Inflammatory macrophage treated with lipopolysaccharide for 1 hour (primary cell): ENCODE measurements at places on chromosomes 12 and 14.
A peak's percentile ranks its signal among the peaks of the same experiment; 100 is the strongest.

DNA sequence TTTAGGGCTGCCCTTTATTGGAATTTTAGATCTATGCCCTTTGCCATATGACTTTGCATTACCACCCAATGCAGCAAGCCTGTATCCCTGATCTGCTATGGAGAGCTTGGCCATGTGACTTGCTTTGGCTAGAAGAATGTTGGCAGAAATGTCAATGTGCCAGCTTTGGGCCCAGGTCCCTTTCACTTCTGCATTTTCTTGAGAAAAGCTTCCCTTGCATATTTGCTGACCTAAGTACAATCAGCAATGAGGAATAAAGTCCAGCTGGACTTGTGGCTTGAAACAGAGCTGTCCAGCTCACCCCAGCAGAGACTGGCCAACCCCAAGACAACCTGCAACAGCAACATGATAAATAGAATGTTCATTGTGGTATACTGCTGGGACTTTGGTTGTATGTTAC, 135.9 kb downstream of the PAH start:
- no peak for DNase-seq

DNA sequence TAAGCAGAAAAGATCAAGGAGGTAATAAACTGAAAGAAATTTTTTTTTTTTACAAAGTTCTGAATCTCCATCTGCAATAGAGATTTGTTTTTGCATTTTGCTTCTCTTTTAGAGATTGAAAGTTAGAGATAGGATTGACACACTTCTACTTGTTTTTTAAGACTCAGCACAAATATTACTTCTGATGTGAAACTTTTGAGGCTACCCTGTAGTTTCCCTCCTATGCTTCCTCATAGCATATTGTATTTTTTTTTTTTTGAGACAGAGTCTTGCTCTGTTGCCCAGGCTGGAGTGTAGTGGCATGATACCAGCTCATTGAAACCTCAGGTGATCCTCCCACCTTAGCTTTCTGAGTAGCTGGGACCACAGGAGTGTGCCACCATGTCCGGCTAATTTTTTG, 32.1 kb upstream of the SGPP1 start:
- peak; percentile 22 for DNase-seq

DNA sequence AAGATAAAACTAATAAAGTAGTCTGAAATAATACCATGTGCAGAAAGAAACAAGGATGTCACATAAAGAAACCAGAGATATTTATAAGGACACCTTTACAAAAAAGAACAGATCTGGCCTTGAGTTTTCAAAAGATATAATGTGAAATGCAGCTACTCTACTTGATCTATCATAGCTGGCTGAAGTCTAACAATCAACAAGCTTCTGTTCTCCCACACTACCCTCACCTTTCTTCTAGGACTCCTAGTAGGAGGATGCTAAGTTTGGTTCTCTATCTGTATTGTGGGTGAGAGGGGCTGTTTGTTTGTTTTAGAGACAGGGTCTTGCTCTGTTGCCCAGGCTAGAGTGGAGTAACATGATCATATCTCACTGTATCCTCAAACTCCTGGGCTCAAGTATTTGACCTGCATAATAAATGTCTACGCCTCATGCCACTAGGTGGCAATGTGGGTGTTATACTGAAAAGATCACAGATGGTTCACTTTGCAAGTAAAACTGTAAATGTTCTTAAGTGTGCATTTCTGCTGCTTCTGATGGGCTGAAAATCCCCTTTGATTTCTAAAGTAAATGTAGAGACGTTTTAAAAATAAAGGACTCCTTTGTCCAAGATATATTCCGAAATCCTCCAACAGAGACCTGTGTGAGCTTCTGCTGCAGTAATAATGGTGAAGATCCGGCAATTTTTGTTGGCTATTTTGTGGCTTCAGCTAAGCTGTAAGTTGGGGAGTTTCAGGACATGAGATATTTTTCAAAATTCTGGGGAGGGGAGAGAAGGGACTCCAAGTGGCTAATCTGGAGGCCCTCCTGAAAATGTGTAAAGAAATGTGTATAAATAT, 269.3 kb downstream of the DAD1 start:
- peak; percentile 49 for DNase-seq

GRCh38 chr12:6631549-6631961, 4.2 kb downstream of the LPAR5 start:
- no peak for DNase-seq

DNA sequence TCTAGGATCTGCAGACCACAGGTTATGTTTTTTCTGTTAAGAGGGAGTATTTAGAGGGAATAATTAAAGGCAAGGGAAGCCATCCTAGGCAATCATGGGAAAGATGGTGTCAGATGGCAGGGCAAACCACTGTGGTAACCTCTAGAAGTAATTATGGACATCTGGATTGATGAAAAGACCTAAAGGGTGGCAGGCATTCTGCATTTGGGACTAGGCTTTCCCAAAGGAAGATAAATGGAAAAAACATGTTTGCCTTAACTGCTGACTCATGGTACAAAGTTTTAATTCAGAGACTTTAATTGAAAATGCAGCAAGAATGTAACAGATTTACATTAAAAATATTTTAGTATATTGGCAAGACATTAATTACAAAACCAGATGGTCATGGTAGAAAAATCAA, 88.1 kb downstream of the TMEM30B start:
- no peak for DNase-seq

- no peak for DNase-seq
Measured at GRCh38 chr12:113808095-113808951, 157.8 kb downstream of the RBM19 start.

GRCh38 chr12:15830538-15830937, 41.4 kb upstream of the EPS8 start:
- DNase-seq: no peak

DNA sequence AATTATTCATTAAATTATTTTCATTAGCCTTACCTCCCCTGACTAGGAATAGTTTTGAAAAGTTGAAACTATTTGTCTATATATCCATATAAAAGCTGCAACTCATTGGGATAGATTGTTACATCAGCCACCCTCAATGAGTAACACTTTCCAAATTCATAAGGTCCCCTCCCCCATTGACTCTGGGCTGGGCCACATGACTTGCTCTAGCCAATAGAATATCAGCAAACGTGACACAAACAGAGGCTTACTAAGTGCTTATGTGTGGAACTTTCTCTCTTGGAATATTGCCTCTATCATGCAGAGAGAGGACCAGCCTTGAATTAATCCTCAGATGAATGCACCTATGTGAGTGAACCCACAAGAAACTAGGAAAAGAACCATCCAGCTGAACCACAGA, 213.7 kb downstream of the CCDC59 start:
- DNase-seq: no peak

DNA sequence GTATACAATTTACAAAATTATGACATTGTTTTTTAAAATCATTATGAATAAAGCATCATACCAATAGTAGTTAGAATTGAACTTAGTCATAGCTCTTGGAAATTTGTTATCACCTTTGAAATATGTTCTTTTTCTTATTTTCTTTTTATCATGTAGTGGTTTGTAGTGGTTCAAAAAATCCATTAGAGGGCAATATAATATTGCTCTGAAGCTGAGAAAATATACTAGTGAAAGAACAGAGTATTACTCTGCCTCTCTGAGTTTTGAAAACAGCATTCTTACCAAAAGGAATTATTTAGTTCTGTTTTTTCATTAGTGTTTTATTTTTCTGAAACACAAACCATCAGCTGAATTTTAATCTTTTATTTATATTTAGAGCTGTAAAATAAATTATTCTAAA, 76.2 kb downstream of the PDZRN4 start:
- peak; percentile 8 for DNase-seq

DNA sequence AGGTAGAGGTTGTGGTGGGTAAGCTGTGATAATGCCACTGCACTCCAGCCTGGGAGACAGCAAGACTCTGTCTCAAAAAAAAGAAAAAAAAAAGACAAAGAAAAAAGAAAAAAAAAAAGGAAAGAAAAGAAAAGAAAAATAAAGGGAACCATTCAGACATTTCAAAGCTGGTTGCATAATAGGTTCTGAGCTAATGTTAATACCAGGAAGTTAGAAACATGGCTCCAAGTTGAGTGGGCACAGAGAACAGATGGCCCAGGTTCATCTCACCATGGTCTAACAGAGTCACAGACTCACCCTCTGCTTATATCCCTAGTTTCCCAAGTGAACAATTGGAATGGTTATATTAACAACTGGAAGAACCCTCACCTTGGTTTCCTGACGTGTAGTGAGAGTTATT, 17.4 kb upstream of the ZDHHC17 start:
- peak; percentile 35 for DNase-seq

DNA sequence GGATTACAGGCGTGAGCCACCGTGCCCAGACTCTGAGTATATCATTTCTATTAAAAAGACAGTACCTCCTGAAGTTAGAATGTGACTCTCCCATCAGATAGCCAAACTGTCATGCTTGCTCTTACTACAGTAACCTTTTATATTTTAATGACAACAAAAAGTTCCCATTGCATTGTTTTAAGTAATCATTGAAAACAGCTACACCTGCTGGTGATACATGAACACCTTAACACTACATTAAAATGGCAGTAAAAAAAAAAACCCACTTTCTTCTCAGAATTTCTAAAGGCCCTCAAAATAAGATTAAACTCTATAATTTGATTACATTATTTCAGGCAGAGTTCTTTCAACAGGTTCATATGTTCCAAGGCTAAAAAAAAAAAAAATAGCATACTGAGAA, 76.7 kb downstream of the SH2B3 start:
- no peak for DNase-seq
